ENCODE measurements at places on chromosomes 11 and 22.

- no peak for DNase-seq
These were observed 182.8 kb downstream of the FAM76B start for GRCh38 chr11:95606824-95607223.

- no peak for DNase-seq
These were observed 10.1 kb downstream of the TRIM66 start for GRCh38 chr11:8672346-8672745.

GRCh38 chr11:81449588-81450156 is 1284.0 kb downstream of the FAM181B start:
- no peak for DNase-seq

- no peak for DNase-seq
These were observed 186.4 kb upstream of the MTMR2 start for GRCh38 chr11:96110302-96110701.

- DNase-seq: no peak
These were observed 146.8 kb downstream of the MAML2 start for GRCh38 chr11:96196181-96196662.

DNA sequence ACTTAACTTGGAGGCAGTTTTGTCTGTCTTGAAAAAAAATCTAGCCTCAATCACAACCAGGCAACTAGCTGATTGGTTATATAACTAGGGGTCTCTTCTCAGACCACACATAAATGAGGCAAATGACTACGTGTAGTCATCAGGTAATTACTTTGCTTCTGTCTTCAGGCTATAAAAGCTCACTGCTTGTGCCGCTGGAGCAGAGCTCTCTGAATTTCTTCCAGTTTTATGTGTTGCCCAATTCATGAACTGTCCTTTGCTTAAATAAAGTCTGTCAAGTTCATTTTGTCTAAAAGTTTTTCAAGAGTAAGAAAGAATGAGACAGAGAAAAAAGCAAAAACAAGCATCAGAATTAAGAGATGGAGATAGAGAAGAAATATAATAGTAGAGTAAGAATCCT is 93.4 kb downstream of the MUC15 start:
- DNase-seq: peak; percentile 18

DNA sequence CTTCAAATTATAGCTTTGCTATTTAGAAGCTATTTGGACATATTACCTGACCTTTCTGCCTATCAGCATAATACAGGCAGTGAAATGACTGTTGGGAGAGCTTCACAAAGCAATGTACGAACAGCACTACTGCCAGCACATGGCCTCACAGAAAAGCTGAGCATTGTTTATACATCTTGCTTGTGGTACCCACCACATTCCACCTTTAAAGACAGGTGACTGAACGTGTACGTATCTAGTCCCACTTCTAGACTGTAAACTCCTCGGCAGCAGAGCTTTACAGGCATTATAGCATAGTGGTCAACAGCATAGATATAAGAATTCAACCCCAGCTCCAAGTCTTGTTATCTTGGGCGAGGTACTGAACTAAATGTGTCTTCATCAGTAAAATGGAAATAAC is 1.6 kb downstream of the JOSD1 start:
- no peak for DNase-seq

DNA sequence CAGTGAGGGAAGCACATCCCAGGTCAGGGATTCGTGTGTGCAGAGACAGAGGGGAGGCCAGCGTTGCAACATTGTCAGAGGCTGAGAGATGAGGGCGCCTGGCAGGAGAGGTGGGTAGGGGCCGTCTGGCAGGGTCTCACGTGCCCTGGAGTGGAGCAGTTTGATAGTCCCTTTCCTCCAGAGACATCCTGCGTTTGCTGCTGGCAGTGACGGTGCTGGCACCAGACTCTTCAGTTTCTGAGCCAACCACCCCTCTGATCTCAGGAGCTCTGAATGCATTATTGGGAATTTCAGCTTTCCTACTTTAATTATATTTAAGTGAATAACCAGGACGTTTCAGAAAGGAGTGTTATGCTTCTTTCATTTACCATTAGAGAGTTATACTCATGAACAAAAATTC is 136.5 kb downstream of the WNT7B start:
- DNase-seq: no peak

GRCh38 chr11:121793916-121794315 is 322.1 kb downstream of the BLID start:
- DNase-seq: no peak

- no peak for DNase-seq
These were observed 19.0 kb upstream of the MPZL2 start for GRCh38 chr11:118283037-118283636.

GRCh38 chr22:29987137-29987536 is 93.1 kb upstream of the HORMAD2 start:
- DNase-seq: peak; percentile 24

DNA sequence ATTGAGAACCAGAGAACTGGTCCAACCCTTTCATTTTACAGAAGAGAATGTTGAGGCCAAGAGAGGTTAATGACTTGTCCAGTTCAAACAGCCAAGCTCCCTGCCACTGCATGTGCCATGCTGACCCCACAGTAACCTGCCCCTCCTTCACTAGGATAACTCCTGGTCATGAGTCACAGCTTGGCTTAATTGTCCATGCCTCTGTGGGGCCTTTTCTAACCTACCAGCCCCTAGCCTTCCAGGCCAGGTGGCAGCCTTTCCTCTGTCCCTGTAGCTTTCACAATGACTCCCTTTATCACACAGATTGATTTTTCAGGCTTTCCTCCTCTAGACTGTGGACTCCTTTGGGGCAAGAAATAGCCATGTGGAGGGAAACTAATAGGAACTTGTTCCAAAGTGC is 97.2 kb downstream of the PIWIL4 start:
- DNase-seq: no peak

DNA sequence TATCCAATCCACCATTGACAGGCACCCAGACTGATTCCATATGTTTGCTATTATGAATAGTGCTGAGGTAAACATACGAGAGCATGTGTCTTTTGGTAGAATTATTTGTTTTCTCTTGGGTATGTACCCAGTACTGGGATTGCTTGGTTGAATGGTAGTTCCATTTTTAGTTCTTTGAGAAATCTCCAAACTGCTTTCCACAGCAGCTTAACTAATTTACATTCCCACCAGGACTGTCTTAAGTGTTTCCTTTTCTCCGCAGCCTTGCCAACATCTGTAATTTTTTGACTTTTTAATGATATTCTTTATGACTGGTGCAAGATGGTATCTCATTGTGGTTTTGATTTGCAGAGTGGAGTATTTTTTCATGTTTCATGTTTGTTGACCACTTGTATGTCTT is 8.3 kb downstream of the FDX1 start:
- DNase-seq: no peak

- DNase-seq: no peak
These were observed 115.8 kb upstream of the THY1 start for GRCh38 chr11:119538753-119539152.

GRCh38 chr11:45541693-45542434 is 123.6 kb downstream of the CHST1 start:
- DNase-seq: no peak

- DNase-seq: no peak
These were observed 39.0 kb upstream of the GDPD4 start for GRCh38 chr11:77340501-77340900.

GRCh38 chr11:93717501-93717900 is 23.8 kb downstream of the TAF1D start:
- DNase-seq: no peak

GRCh38 chr11:28969832-28970231 is 861.6 kb downstream of the METTL15 start:
- DNase-seq: no peak

- no peak for DNase-seq
These were observed 71.9 kb upstream of the HORMAD2 start for GRCh38 chr22:30008401-30008800.

DNA sequence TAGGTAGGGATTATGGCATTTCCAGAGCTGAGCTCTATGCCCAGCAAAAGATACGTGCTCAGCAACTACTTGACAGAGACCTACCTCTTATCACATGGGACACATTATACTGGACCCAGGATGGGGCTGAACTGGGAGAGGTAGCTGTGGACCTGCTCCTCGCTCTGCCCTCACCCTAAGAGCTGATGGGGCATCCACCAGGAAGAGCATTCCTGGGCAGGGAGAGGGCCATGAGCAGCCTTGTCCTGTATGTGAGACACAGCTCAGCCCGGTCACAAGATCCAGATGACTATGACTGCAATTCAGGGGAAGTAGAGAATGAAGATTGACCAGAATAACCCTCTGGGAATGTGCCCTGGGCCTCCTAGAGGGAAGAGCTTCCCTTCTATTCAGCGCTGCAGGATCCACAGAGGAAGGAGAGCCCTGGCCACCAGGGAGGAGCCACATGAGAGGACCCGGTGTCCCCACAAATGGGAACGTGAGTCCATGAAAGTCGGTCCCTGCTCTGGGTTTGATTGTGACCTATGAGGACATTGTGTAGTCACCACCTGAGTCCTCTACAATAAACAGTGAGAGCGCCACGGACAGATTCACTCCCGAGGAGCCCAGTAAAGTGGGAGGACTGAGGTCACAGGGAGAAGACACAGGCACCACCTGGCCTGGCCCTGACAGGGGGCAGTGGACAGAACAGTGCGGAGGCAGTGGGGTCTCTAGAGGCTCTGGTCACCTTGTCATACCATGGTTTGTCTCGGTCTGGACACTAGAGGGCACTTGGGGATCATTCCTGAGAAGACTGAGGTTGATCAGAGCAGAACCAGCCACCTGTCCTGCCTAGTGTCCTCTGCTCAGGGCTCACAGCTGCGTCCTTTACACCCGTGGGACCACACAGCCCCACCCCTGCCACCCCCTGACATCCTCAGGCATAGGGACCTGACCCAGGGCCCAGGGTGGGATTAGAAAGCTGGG is 99.5 kb downstream of the ZNF280B start:
- peak; percentile 51 for DNase-seq

- DNase-seq: peak; percentile 30
These were observed 166.8 kb downstream of the TEAD1 start for GRCh38 chr11:12840871-12841660.

- no peak for DNase-seq
These were observed 50.7 kb downstream of the SHISAL1 start for GRCh38 chr22:44261861-44262595.

DNA sequence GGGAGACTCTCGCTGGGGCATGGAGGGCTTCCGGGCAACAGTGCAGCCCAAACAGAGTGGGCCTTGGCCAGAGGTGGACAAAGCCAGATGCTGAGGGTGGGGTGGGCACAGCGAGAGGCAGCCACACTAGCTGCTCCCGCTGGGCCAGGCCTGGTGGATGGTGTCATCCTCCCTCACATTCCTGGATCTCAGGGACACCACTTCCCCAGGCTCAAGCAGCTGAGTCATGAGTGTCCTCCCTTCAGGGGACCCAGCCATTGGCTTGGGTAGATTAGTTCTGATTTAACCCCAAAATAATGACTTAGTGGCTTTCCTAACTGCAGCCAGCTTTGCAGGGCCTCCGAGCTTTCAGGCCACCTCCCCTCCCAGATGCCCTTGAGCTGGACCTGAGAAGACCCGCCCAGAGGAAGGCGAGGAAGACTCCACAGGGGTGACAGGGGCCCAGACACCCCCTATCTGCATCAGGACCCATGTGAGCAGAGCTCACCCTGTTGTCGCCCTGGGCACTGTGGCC is 25.9 kb upstream of the WNT7B start:
- no peak for DNase-seq

DNA sequence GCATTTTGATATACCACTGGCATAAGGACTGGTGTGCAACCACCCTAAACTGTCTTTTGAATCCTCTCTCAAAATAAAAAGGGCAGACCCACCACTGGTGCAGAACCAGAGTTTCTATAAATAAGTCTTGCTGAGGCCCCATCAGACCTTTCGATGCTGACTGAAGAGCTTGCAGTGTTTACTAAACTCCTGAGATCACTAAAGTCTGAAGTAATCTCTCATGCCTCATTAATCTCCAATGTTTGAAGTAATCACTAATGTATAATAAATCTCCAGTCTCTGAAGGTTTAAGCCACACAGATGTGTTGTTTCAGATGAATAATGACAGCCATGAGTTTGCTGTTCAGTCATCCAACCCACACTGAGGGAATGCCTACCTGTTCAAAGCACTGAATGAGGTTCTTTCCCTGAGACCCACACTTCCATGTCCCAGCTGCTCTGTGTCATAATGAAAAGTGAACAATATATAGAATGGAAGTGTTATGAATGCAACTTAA is 50.6 kb upstream of the DEUP1 start:
- DNase-seq: no peak

DNA sequence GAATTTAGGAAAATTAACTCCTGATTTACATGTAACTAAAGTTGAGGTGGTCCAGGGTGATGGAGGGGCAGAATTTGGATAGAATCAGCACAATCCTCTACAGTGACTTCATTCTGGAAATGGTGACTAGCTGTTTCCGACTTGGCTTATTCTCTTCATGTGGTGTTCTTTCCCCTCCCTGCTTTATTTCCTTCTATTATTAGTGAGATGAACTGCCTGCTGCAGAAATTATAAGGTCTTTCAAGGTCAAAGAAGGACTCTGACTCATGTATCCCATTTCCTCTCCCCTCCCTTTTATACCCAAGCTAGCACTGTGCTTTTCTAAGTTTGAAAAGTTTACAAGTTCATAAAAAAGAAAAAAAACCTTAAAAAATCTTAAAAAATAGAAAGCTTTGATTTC is 12.2 kb upstream of the MRPL17 start:
- peak; percentile 75 for DNase-seq

- no peak for DNase-seq
These were observed 19.5 kb downstream of the ADAMTS8 start for GRCh38 chr11:130408901-130409300.
